ENCODE measurements at places on chromosomes 12 and 14. TPM values are rescaled to one million over a fixed set of nuclear protein-coding genes. Genes with fewer than 3 reads are reported as not detected.

The PRB2 gene
- not detected for total RNA-seq

The NANOG gene
- not detected for total RNA-seq

The GARIN6 gene
- total RNA-seq: not detected

The SLC4A8 gene
- total RNA-seq: 4.2 TPM

The KRT4 gene
- total RNA-seq: 20.7 TPM

The ABCD2 gene
- total RNA-seq: not detected

GRCh38 chr12:73531752-73532151 is 1005.9 kb upstream of the ATXN7L3B start:
- DNase-seq: no peak

DNA sequence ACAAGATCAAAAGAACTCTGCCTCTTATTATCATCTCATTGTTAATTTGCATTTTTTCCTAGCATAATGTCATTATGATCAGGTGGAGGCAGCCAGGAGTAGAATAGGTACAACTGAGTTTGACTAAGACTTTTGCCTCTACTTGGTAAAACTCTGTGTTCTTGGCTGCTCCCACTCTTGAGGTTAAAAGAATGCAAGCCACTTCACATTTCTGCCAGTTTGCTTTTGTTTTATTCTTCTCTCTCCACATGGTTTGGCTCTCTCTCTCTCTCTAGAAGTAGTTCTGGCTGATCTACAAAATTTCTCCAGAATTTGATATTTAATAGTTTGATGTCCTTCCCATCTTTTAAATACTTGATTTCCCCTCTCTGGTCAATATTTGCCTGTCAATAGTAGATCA is 170.7 kb upstream of the E2F7 start:
- no peak for DNase-seq

- no peak for DNase-seq
Observed at GRCh38 chr14:68097727-68098126, 278.1 kb downstream of the RAD51B start.

DNA sequence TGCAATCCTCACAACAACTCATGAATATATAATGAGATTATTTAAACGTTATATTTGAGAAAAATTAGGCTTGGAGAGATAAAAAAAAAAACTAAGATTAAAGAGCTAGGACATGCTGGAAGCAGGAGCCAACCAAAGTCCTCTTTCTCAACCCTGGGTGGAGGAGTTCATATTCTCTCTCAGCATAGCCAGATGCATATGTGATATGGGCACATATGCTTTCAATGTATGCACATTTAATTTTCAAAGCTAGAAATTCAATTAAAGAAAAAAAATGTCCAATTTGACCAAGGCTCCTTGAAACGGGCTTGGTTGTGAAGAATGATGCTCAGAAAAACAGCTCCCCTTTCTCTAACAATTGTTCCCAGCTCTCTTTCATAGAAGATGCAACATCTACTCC is 61.9 kb upstream of the GRIP1 start:
- no peak for DNase-seq

DNA sequence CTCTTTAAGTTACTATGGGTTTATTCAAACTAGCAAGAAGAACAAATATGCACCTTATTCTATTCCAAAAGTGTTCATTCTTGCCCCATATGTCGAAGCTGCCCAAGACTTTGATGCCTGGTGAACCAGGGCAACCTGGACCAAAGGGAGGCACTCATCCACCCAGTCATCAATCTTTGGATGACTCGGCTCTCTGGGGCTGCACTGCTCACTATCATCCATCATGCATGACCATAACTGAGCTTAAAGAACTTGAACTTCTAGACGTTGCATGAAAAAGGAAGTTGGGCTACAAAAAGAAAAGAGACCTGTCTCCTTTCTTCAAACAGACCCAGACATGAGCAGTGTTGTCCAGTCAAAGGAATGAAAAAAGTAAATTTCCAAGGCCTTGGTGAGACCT is 1.2 kb downstream of the KRT4 start:
- DNase-seq: no peak

- DNase-seq: no peak
Observed at GRCh38 chr12:90205165-90205564, 496.5 kb upstream of the ATP2B1 start.

DNA sequence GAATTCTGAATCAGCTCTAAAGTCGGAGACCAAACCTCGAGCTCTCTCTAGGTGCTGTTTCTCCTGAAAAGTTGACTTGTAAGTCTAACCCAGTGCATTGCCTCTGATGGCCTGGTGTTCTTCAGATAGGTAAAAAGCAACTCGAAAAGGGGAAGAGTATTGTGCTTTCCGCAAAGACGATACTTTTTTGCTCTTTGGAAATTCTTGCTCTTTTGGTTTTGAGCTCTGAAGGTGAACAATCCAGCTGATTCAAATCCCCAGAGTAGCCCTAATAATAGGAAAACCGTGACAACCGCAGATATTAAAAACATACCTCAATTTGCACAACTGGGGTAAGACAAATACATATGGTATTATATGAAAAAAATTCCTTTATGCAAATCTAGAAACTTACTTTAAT is 447.4 kb downstream of the RAD51B start:
- DNase-seq: no peak

GRCh38 chr12:10701843-10702242 is 21.3 kb downstream of the YBX3 start:
- DNase-seq: no peak

Measured in PC-3 (cell line).